Ureter (tissue), 1 donor: ENCODE measurements at places on chromosomes 11 and 22. TPM values are rescaled to one million over a fixed set of nuclear protein-coding genes. Genes with fewer than 3 reads are reported as not detected.

DNA sequence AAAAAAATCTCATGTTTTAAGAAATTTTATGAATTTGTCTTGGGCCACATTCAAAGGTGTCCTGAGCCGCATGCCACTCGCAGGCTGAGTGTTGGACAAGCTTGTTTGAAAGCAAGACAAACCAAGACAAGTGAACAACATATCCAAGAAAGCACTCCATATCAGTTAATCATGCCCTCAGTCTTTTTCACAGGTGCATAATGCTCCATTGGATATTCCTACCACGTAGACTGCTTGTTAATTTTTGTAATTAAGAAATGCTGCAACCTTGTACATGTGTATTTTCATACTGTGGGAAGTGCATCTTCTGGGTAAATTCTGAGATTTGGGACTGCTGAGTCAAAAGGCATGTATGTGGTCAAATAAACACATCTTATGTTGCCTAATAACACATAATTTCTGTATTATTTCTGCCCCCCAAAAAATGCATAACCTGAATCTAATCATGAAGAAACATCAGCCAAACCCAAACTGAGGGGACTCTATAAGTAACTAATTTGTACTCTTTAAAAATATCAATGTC lies 8.2 kb downstream of the RRAS2 start:
- no peak for DNase-seq

DNA sequence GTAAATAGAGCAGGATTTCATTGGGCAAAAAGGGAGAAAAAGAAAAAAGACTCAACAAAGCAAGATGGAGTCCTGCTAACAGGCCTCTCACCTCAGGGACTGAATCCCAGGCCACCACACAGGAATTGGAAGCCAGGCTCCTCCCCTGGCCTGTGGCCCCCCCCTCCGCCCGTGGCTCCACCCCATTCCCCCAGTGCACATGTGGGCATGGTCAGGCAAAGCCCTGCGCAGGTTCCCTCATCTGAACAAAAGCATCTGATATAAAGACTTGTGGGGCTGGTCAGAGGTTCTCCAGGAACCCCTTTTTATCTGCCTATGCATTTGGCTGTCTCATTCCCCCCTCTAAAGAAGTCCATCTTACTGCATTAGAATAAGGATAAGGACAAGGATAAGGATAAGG lies 46.0 kb upstream of the PAK1 start:
- no peak for DNase-seq

PGA5 gene
- total RNA-seq: not detected

ATXN10 gene
- total RNA-seq: 193 TPM
